ENCODE measurements at places on chromosomes 5 and 9. TPM values are rescaled to one million over a fixed set of nuclear protein-coding genes. Genes with fewer than 3 reads are reported as not detected.
A peak's percentile ranks its signal among the peaks of the same experiment; 100 is the strongest.

The TOR4A gene
- 38.3 TPM for total RNA-seq

The BNIP1 gene
- total RNA-seq = 11.3 TPM

The SLC36A3 gene
- total RNA-seq = not detected

The PHF24 gene
- total RNA-seq = not detected

The CRAT gene
- 110 TPM for total RNA-seq

The TAF1L gene
- total RNA-seq = not detected

The TAF9 gene
- total RNA-seq = 6.3 TPM

The DAB2 gene
- 33.6 TPM for total RNA-seq

The SLC38A9 gene
- 1.8 TPM for total RNA-seq

GRCh38 chr5:83199126-83199525, 121.8 kb downstream of the XRCC4 start:
- H3K4me1 ChIP-seq = no peaks in the 10 kb centered on the region
- DNase-seq = no peak
- no peaks in the 10 kb centered on the region for H3K36me3 ChIP-seq
- no peaks in the 10 kb centered on the region for H3K27me3 ChIP-seq
- H3K27ac ChIP-seq = no peak overlapping the region
- H3K4me3 ChIP-seq = no peak overlapping the region

- no peaks in the 10 kb centered on the region for H3K27me3 ChIP-seq
- no peak overlapping the region for H3K4me3 ChIP-seq
- H3K36me3 ChIP-seq = no peaks in the 10 kb centered on the region
- H3K27ac ChIP-seq = no peak overlapping the region
- no peaks in the 10 kb centered on the region for H3K4me1 ChIP-seq
Observed at GRCh38 chr5:60649288-60649917, 50.6 kb downstream of the DEPDC1B start.

GRCh38 chr5:157718519-157718918, 12.7 kb upstream of the THG1L start:
- no peaks in the 10 kb centered on the region for H3K27me3 ChIP-seq
- H3K4me3 ChIP-seq = no peak overlapping the region

GRCh38 chr5:85049020-85049419, 664.3 kb upstream of the EDIL3 start:
- H3K27me3 ChIP-seq = no peaks in the 10 kb centered on the region
- H3K27ac ChIP-seq = no peak overlapping the region
- no peak overlapping the region for H3K4me3 ChIP-seq
- H3K4me1 ChIP-seq = no peaks in the 10 kb centered on the region
- H3K36me3 ChIP-seq = no peaks in the 10 kb centered on the region
- no peak for DNase-seq

- H3K27me3 ChIP-seq = no peaks in the 10 kb centered on the region
- H3K36me3 ChIP-seq = no peaks in the 10 kb centered on the region
- no peak for DNase-seq
- H3K4me1 ChIP-seq = peaks cover 29% of the 10 kb centered on the region
- H3K27ac ChIP-seq = peak overlapping the region; percentile 93
- no peak overlapping the region for H3K4me3 ChIP-seq
Observed at GRCh38 chr5:72157625-72157962, 50.3 kb downstream of the MAP1B start.

- H3K4me1 ChIP-seq = no peaks in the 10 kb centered on the region
- no peaks in the 10 kb centered on the region for H3K27me3 ChIP-seq
- no peak overlapping the region for H3K4me3 ChIP-seq
- DNase-seq = no peak
Observed at GRCh38 chr9:114737118-114737517, 55.1 kb upstream of the TEX48 start.

DNA sequence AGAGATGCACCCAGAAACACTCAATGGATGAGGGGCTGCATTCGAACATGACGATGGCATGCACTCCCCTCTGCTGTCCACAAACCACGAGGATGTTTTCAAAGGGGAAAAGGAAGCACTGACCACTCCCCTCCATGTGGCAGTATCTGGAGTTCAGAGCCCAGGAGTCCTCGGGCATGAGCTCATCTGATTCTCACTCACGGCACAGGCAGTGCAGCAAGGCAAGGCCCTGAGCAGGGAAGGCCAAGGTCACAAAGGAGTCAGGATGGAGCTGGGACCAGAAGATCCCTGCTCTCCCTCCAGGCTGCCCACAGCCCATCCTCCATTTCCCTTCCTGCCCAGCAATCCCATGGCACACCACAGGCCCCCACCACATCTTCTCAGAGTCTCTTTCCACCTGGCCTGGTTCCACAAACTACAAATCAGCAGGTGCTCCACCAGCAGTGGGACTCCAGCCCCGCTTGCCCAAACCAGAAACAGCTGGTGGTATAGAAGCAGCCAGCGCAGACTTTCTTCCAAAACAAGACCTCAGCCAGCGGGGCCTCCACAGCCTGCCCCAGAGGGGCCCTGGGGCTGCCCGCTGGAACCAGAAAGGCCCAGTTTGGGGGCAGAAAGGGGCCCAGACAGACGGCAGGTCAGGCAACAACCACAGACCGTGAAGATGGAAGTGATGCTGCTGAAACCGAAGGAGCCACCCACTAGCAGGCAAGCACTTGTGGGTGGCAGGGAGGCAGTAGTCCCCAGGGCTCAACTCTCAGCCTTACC, 12.2 kb downstream of the TNIP1 start:
- H3K27me3 ChIP-seq = no peaks in the 10 kb centered on the region
- H3K36me3 ChIP-seq = peaks cover 5% of the 10 kb centered on the region
- H3K27ac ChIP-seq = peak overlapping the region; percentile 68
- no peak for DNase-seq
- no peak overlapping the region for H3K4me3 ChIP-seq

GRCh38 chr9:116693233-116693731, 6.2 kb downstream of the TRIM32 start:
- no peak overlapping the region for H3K27ac ChIP-seq
- H3K4me1 ChIP-seq = peaks cover 9% of the 10 kb centered on the region
- peaks cover 12% of the 10 kb centered on the region for H3K36me3 ChIP-seq
- H3K4me3 ChIP-seq = no peak overlapping the region

DNA sequence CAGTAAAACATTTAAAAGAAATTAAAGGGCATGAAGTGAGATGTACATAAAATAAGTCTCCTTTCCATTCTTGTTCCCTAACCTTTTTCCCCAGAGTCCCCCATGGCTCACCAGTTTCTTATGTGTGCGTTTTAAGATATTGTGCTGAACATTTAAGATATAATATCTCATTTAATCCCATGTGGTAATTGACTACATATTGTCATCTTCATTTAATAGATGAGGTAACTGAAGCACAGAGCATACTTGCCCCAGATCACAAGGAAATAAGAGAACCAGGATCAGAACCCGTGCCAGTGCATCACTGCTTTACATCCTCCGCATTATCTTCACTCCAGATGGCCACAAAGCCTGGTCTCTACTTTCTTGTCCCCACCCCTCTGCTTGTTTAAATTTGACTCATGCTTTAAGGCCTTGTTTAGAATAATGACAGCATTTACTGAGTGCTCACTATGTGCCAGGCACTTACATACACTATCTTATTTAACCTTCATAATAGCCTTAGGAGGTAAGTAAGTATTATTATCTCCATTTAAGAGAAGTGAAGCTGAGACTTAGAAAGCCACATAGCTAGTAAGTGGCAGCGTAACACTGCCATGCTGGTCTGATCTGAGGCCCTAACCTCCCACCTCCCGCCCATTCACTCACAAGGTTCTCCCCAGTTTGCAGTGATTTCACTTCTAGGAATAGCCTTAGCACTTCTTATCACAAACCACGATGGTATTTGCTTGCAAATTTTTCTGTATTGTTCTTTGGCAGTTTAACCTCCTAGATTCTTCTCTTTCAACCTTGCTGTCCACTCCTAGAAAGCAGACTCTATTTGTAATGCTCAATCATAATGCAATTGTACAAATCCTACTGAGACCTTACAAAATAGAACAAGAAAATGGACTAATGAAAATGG, 78.4 kb upstream of the IL6ST start:
- no peaks in the 10 kb centered on the region for H3K27me3 ChIP-seq
- no peak for DNase-seq
- H3K4me3 ChIP-seq = no peak overlapping the region
- H3K27ac ChIP-seq = no peak overlapping the region
- peaks cover 23% of the 10 kb centered on the region for H3K4me1 ChIP-seq

- no peaks in the 10 kb centered on the region for H3K36me3 ChIP-seq
- H3K27me3 ChIP-seq = no peaks in the 10 kb centered on the region
- H3K4me1 ChIP-seq = no peaks in the 10 kb centered on the region
- H3K4me3 ChIP-seq = no peak overlapping the region
- DNase-seq = no peak
- no peak overlapping the region for H3K27ac ChIP-seq
Observed at GRCh38 chr9:110320651-110321445, 16.8 kb downstream of the TXNDC8 start.

DNA sequence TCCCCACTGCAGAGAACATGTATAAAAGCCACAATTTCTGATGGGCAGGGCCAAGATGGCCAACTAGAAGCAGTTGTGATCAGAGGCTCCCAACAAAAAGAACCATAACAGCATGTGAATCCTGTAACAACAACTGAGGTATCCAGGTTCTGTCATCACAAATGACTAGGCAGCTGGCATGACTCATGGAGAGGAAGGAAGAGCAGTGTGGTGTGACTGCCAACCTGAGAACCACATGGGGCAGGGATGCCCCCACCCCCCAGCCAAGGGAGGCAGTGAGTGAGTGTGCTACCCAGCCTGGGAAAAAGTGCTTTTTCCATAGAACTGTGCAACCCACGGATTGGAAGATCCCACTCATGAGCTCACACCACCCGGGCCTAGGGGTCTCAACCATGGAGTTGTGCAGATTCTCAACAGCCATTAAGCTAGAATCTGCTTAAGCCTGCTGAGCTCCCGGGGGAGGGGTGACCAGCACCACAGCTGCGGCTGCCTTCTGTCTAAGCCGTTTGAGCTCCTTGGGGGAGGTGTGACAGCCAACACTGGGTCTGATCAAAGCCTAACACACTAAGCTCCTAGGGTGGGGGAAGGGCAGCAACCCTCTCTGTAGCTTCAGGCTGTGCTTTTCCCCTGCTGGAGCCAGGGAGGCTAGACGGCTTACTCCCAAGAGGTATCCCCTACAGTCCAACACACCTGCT, 80.1 kb upstream of the DMAC1 start:
- H3K36me3 ChIP-seq = no peaks in the 10 kb centered on the region
- H3K27me3 ChIP-seq = no peaks in the 10 kb centered on the region
- H3K4me3 ChIP-seq = no peak overlapping the region
- DNase-seq = no peak

DNA sequence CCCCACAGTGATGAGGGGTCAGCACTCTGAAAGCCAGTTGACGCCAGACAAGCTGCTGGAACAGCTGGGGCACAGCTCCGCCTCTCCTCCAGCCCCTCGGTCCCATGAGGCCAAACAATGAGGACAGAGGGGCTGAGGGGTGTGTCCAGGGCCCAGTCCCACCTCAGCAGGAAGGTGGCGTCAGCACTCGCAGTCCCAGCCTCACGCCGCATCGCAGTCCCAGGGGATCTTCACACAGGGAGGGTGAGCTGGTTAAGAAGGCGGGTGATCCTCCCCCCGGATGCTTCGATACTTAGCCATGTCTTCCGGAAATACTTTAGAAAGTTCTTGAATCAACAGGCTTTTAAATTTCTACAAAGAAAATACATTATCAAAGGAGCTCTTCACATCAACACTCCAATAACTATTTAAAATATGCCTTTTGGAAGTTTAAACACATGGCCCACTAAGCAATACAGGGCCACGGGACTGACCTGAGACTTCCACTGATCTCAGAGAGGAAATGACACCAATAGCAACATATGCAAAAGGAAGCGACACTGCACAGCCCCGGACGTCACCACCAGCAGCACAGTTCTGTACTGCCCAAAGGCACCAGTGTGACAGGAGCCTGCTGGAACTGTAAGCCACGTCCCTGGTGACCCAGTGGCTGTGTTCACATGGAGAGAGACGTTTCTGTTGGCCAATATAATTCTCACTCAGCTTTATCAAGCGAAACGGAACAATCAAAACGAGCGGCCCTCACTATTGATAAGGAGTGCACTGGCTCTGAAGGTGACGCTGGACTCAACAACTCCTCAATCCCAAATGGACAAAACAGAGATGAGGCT, 5.9 kb downstream of the MED10 start:
- H3K36me3 ChIP-seq = peaks cover 52% of the 10 kb centered on the region
- no peak overlapping the region for H3K4me3 ChIP-seq
- H3K27ac ChIP-seq = no peak overlapping the region
- no peaks in the 10 kb centered on the region for H3K27me3 ChIP-seq
- DNase-seq = no peak
- H3K4me1 ChIP-seq = peaks cover 9% of the 10 kb centered on the region

GRCh38 chr9:13330396-13331004, 51.0 kb upstream of the MPDZ start:
- no peak overlapping the region for H3K4me3 ChIP-seq
- DNase-seq = no peak
- no peaks in the 10 kb centered on the region for H3K36me3 ChIP-seq
- no peak overlapping the region for H3K27ac ChIP-seq

DNA sequence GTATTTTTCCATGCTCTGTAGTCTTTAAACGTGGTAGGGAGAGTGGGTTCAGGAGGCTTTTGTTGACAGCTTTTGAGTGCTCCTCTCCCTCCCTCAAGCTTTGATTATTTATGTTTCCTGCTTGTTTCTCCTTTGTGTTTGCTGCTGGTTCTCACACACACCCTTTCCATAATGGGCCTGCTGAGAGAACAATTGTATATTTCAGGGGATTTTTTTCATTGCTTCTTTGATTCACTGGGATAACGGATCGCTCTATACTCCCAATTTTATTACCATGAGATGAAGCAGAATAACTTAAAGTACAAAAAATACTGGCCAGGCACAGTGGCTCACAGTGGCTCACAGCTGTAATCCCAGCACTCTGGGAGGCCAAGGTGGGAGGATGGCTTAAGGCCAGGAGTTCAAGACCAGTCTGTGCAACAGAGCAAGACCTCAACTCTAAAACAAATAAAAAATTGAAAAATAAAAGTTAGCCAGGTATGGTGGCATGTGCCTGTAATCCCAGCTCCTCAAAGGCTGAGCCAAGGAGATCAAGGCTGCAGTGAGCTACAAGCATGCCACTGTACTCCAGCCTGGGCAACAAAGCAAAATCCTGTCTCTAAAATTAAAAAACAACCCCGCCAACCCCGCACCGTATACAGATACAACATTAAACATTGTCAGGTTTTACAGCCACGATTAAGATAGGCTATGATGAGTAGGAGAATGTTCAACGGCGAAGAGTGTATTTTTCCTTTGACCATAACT, 66.9 kb downstream of the USP20 start:
- H3K4me1 ChIP-seq = no peaks in the 10 kb centered on the region
- no peak overlapping the region for H3K4me3 ChIP-seq
- DNase-seq = no peak
- H3K27me3 ChIP-seq = no peaks in the 10 kb centered on the region
- H3K36me3 ChIP-seq = peaks cover 84% of the 10 kb centered on the region
- H3K27ac ChIP-seq = no peak overlapping the region

Measured in ascending aorta (tissue), 2 donors.